ENCODE measurements at places on chromosomes 2 and 18.

DNA sequence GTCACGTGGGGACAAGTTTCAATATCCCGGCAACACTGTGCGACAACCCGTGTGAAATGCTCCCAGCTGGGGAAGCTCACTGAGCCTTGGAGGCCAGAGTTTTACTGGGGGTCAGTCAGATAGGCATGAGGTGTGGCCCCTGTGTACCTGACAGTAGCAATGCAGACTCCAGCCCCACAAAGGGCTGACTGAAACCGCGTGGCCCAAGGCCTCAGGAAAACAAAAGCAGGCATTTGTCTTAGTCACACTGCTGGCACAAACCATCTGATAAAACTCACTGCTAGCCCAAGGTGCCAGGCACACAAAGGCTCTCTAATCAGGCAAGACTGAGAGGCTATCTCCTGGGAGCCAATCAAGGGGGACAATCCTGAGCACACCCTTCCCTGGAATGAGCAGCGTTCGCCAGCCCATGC is 786.6 kb upstream of the RAB6C start:
- no peak for DNase-seq

- DNase-seq, result no peak
Observed at GRCh38 chr2:152336119-152336853, 1.3 kb downstream of the FMNL2 start.

- DNase-seq, result no peak
Observed at GRCh38 chr2:33122726-33123125, 176.0 kb downstream of the LTBP1 start.

GRCh38 chr2:239770246-239770639 is 254.9 kb downstream of the NDUFA10 start:
- DNase-seq, result no peak

GRCh38 chr2:148303161-148303560 is 282.3 kb downstream of the MBD5 start:
- DNase-seq, result no peak

DNA sequence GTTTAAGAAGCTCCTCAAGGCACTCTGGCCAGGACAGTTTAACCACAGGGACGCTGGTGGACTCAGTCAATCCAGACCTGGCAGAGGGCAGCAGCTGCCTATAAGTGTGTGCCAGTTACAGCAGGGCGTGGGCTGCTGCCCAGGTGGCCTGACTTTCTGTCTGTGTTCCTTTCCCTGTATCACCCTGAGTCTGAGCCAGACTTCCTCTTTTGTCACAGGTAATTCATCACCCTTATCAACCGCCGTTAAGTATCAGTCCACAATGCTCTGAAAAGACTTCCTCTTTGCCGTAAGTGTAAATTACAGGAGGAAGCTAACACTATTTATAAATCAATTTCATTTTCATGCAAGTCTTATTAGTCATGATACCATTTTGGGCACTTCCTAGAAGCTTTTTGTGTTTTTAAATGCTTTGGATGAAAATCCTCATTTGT is 7.0 kb downstream of the LPIN1 start:
- DNase-seq, result no peak

GRCh38 chr2:98847853-98848252 is 88.2 kb downstream of the CRACDL start:
- no peak for DNase-seq

DNA sequence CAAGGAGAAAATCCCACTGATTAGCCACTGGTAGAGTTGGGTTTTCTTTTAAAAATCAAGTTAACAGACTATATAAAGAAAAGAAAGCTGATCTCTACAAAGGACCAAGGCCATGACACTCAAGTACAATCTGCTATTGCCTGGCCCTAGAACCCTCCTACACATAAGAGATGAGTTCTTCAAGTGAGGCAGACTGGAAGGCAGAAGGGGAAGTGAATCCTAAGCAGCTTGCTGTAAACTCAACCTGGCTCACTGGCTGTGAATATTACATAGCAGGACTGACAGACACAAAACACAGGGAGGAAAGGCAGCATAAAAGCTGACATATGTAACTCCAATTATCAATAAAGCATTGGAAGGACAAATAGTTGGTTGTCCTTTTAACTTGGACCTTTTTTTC is 65.4 kb downstream of the TRIP12 start:
- DNase-seq, result no peak

- DNase-seq, result no peak
Observed at GRCh38 chr2:151946899-151947812, 118.9 kb upstream of the ARL5A start.

GRCh38 chr2:148999451-148999921 is 39.0 kb upstream of the LYPD6B start:
- no peak for DNase-seq

DNA sequence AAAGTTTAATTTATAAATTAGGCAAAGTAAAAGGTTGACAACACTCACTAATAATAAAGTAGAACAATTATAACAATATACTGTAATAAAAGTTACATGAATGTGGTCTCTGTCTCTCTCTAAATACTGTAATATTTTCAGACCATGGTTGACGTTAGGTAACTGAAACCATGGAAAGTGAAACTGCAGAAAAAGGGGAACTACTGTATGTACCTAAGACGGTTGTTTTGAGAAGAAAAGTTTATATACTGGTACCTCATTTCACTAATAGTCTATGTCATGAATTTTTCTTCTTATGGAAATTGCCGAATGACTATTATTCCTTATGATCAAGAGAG is 166.7 kb upstream of the ZNF521 start:
- DNase-seq, result no peak

DNA sequence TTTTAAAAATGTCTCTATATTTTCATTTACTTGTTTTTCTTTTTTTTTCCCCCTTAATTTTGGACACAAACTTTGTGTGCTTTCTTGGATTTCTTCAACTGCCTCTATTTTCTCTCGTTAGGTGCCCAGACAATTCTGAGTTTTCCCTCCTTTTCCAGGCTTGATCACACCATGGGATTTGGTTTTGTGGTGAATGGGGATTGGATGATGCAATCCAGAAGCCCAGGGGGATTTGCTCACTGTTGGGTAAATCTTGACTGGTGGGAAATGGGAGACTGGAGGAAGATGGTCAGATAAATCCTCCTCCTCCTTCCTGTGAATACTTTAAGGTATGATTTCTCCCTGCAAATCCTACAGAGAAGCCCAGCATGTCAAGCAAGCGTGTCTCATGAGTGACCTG is 19.5 kb upstream of the PAX8 start:
- DNase-seq, result no peak

DNA sequence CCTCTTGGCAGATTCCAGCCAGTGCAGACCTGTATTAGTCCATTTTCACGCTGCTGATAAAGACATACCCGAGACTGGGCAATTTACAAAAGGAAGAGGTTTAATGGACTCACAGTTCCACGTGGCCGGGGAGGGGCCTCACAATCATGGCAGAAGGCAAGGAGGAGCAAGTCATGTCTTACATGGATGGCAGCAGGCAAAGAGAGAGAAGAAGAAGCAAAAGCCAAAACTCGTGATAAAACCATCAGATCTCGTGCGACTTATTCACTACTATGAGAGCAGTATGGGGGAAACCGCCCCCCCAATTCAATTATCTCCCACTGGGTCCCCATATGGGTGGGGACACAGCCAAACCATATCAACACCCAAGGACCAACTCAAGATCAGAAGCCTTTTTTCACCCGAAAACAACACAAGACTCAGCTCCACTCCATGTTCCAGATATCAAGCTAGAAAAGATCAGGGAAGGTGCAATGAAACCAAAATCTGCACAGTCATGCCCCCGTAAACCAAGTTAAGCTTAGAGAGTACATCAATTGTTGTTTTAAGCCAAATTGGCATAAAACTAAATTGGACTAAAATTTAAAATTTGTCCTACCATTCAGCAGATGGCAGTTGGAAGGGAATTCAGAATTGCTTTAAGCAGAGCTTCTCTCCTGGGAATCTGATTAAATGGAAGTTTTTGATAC is 55.6 kb upstream of the FAM124B start:
- no peak for DNase-seq

DNA sequence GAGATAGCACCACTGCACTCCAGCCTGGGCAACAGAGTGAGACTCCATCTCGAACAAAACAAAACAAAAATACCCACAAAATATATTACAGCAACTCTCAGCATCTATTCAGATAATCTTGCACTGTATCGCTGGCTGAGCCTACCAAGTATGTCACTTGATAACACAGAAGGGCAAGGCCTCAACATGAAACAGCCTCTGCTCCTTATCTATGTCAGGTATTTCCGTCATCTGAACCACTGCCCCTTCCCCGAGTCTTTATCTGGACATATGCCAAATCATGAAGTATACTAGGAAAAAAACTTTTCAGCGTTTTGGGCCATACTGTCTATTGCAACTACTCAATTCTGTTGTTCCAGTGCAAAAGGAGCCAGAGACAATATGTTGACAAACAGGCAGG is 17.7 kb downstream of the PDIA6 start:
- DNase-seq, result no peak

- no peak for DNase-seq
Observed at GRCh38 chr2:150977296-150977695, 284.4 kb downstream of the RBM43 start.

All from stimulated activated CD4-positive, alpha-beta T cell treated with anti-CD3 and anti-CD28 coated beads, Interleukin-1b, Interleukin-23, amount 100 ng/mL, for 1 hour (primary cell).